Vagina (tissue), 2 donors: ENCODE measurements at places on chromosomes 12 and 14. TPM values are rescaled to one million over a fixed set of nuclear protein-coding genes. Genes with fewer than 3 reads are reported as not detected.

The ANO4 gene
- 0.74 TPM for total RNA-seq

The MYO1H gene
- not detected for total RNA-seq

The ACVRL1 gene
- 115 TPM for total RNA-seq

The SFSWAP gene
- total RNA-seq: 34.9 TPM

The KRT85 gene
- total RNA-seq: not detected

The KLRC3 gene
- total RNA-seq: not detected

The FKBP4 gene
- 45.9 TPM for total RNA-seq

The C12orf54 gene
- not detected for total RNA-seq

The ADAM21 gene
- total RNA-seq: not detected

GRCh38 chr12:114847441-114848035, 163.6 kb upstream of the TBX3 start:
- DNase-seq: no peak

GRCh38 chr12:111757361-111758119, 9.2 kb upstream of the ALDH2 start:
- DNase-seq: no peak

- no peak for DNase-seq
Observed at GRCh38 chr12:106766393-106766826, 8.1 kb upstream of the RIC8B start.

DNA sequence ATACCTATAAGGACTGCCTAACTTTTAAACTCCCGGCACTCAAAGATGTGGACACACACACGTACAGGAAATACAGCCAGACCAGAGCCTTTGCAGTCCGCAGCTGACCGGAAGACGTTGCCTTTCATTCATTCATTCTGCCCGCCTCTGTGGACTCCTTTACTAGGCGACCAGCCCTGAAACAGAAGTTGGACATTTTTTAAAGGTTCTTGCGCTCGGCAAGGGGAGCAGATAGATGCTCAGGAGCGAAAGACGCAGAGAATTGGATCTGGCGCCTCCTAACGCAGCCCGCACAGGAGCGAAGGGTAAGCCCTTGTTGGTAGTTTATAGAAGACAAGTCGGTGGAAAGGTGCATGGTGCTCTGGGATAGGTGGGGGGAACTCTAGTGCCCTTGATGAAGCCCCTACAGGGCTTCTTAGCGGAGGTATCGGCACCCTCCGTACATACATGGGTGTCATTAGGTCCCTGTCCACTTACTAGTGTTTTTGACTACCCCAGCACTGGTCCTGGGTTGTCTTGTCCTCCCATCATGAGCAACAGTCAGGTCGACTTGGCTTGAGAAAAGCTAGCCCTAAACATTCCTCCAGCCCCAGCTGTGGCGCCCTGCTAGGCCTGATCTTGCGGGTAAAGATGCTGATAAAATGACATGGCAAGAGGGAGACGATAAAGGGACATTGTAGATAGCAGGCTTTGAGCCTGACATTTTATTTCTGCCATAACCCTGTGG, at the start of gene KDM2B:
Gene KDM2B (minus strand): TSS at position 65 of the 727 bp plus-strand sequence. CDS start 112 bp downstream, outside the sequence.
- DNase-seq: no peak

- no peak for DNase-seq
Observed at GRCh38 chr12:106710143-106710893, 64.2 kb upstream of the RIC8B start.

DNA sequence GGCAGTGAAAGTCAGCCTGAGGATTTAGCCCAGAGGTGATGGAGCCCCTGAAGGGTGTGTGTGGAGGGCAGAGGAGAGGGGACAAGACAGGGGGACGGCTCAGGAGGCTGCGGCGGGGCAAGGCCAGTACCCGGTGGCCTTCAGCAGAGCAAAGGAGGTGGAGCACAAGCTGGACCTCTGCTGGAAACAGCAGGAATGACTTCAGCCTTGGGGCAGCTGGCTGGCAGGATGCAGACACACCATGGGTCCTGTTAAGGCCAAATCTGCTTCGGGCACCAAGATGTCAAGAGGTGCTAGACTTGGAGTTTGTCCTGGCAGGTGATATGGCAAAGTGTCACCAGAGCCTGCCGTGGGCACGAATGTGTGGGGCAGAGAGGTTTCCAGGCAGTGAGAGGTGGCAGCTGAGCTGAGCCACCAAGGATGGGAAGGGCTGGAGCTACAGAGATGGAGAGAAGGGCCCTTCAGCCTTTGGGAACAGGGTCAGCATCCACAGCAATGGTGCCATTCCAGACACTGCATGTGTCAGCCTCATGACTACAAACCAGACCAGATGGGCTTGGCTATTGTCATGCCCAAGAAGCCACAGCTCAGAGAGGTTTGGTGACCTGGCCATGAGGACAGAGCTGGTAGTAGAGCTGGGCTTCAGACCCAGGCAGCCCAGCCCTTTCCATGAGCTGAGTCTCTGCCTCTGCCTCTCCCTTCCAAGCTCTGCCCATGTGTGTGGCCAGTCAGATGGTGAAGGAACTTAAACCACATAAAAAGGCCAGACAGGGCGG, 91.9 kb downstream of the LGMN start:
- DNase-seq: no peak

GRCh38 chr12:59322473-59322872, 273.4 kb upstream of the SLC16A7 start:
- DNase-seq: no peak

DNA sequence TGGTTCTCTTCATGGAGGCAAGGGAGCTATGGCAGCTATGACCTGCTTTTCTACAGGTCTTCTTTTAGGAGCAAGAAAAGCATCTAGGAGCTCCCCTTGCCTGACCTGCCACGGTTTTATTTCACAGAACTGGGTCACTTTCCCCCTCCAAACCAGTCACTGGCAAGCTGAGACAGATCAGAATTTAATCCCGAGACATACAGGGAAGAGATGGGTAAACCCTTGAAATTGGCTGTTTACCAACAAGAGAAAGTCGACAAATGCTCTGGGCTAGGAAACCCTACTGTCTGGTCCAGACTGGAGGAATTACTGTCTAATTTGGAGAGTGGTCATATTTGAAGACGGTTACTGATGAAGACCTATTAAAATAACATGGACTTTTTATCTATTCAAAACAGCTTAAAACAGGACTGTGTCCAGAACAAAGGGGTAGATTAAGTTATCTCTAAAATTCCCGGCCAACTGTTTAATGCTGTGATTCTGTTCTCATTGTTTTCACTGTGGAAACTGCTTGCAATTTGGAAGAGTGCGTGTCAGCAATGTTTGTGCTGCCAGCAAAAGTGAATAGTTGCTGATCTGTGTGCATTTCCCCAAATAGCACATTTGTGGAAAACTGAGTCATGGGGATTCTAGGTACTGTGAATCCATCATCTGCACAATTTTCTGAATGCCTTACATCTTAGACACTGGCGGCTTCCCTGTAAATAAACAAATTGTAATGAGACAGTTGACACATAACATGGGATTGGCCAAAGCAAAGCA, 73.4 kb upstream of the EEA1 start:
- no peak for DNase-seq

DNA sequence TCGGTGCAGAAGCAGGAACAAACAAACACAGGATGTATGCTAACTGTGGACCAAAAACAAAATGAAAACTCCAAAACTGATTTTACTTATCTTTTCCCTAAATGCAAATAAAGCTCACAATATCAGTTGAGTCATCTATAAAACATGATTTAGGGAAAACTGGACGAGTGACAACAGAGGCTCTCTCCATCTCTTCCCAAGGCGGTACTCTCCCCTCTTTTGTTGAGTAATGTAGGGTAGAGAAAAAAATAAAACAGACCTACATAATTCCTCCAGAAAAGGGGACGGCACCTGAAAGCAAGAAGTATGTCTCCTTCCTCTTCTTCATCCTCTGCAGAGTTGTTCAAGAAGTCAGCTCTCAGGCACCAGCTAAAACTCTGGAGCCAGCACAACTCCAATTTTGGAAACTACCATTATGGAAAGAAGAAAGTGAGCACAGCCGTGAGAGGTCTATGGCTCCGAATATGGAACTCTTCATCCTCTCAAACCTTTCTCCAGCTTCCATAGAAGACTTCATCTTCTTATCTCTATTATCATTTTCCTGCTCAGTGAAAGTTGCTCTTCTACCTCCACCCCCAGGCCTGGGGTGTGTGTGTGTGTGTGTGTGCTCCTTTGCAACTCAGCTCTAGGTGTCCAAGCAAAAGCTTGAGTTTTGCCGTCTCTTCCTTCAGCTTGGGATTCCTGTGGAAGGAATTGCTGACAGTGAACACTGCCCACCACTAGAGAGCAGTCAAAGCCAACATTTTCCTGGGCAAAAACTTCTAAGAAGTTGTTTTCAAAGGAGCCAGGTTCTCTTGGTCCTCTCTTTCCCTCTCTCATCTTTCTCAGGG, 155.4 kb downstream of the DIO2 start:
- no peak for DNase-seq

- DNase-seq: no peak
Observed at GRCh38 chr14:98682726-98683125, 589.3 kb downstream of the BCL11B start.

- DNase-seq: no peak
Observed at GRCh38 chr12:101780599-101780998, 41.3 kb upstream of the SYCP3 start.

GRCh38 chr12:118059341-118060191, 1.4 kb downstream of the WSB2 start:
- DNase-seq: no peak

DNA sequence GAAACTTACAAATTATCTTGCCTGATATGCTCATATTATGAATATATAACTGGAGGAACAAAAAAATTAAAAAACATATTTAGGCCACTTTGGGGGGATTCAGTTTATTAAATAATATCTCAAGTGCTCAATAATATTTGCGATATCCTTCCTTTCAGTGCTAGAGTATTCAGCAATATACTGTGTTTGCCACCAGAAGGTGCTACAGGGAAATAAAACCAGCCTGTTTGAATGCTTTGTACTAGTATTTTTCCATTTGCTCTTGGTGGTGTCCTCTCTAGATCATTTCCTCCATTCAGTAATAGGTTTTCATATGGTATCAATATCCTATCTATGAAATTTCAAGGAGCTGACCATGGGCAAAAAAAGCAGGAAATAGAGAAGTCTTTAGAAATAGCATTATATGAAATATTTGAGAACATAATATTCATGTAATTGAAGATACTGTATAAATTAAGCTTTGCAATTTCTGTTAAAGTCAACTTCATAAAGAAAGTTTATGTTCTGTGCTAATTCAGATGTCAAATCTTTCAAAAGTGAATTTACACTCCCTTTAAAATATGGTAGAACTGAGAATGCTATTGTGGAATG, 106.2 kb upstream of the NAV3 start:
- no peak for DNase-seq

DNA sequence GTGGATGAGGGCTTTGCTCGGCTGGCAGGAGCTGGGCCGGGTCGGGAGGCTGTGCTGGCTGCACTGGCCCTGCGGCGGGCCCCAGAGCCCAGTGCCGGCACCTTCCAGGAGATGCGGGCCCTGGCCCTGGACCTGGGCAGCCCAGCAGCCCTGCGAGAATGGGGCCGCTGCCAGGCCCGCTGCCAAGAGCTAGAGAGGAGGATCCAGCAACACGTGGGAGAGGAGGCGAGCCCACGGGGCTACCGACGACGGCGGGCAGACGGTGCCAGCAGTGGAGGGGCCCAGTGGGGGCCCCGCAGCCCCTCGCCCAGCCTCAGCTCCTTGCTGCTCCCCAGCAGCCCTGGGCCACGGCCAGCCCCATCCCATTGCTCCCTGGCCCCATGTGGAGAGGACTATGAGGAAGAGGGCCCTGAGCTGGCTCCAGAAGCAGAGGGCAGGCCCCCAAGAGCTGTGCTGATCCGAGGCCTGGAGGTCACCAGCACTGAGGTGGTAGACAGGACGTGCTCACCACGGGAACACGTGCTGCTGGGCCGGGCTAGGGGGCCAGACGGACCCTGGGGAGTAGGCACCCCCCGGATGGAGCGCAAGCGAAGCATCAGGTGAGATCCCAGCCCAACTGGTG, 11.5 kb downstream of the ARHGEF40 start:
- no peak for DNase-seq

- no peak for DNase-seq
Observed at GRCh38 chr14:21852775-21853174, 179.2 kb upstream of the OR4E1 start.

- DNase-seq: no peak
Observed at GRCh38 chr14:88985654-88986053, 161.2 kb downstream of the TTC8 start.

GRCh38 chr14:88063811-88064210, 58.9 kb downstream of the GPR65 start:
- no peak for DNase-seq

DNA sequence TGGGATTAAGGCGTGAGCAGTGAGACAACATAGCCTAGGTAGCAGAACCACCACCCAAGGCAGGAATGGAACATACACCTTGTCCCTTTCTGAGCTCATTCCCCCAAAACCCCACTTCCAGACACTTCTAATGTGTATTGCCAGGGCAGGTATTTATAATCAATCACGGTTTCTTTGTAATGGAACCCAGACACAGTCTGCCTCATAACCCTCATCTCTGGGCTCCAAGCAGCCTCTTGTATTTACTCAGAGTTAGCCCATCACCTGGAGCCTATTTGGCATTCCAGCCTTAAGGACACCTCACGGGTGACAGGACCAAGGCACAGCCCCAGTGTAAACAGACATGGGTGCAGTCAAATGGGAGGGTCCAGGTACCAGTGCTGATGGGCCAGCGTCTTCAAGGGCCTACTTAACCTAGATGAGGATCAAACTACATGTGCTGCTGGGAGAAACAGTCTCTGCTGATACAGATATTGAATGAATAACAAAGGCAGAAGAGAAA, 2.5 kb upstream of the HIGD1C start:
- peak; percentile 65 for DNase-seq
